ENCODE measurements at places on chromosomes 2 and 18.

- DNase-seq, result no peak
Observed at GRCh38 chr2:20456116-20456571, 9.3 kb downstream of the RHOB start.

DNA sequence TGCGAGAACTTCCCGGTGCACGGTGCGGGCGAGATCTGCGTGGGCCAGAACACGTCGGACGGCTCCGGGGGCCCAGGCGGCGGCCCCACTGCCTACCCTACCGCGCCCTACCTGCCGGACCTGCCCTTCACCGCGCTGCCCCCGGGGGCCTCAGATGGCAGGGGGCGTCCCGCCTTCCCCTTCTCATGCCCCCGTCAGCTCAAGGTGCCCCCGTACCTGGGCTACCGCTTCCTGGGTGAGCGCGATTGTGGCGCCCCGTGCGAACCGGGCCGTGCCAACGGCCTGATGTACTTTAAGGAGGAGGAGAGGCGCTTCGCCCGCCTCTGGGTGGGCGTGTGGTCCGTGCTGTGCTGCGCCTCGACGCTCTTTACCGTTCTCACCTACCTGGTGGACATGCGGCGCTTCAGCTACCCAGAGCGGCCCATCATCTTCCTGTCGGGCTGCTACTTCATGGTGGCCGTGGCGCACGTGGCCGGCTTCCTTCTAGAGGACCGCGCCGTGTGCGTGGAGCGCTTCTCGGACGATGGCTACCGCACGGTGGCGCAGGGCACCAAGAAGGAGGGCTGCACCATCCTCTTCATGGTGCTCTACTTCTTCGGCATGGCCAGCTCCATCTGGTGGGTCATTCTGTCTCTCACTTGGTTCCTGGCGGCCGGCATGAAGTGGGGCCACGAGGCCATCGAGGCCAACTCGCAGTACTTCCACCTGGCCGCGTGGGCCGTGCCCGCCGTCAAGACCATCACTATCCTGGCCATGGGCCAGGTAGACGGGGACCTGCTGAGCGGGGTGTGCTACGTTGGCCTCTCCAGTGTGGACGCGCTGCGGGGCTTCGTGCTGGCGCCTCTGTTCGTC, 1.7 kb downstream of the FZD7 start:
- no peak for DNase-seq

GRCh38 chr2:233689031-233689430, 3.7 kb upstream of the UGT1A6 start:
- DNase-seq, result no peak

DNA sequence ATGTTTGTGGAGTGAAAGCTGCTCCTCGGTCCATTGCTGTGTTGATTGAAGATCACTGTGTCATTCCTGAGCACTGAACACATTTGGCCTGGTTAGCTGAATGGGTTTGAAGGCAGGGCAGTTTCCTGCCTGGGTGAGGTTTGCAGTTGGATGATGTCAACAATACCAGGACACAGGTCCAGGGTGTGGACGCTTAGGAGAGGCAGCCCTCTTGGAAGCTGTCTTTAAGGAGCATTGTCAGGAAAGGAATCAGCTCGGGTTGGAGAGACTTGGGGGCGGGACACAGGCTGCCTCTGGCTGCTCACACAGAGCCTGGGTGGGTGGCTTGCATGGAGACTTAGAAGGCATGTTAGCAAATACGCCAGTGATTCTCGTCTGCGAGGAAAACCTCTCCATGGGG, 237.7 kb downstream of the SEPTIN10 start:
- no peak for DNase-seq

GRCh38 chr2:195017890-195018289, 639.1 kb upstream of the SLC39A10 start:
- no peak for DNase-seq

DNA sequence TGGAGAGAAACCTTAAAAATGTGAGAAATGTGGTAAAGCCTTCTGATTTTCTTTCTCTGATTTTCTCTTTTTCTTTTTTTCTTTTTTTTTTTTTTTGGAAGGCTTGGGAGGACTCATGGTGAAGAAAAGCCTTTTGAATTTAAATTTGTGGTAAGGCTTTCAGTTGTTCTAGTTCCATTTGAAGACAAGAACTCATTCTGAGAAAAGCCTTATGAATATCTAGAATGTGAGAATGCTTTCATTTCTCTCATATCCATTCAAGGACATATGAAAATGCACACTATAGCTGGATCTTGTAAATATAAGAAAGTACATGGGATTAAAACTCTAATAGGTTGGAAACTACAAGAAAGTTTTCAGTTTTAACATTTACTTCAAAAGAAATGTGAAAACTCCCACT, 1045.2 kb upstream of the NRXN1 start:
- no peak for DNase-seq

DNA sequence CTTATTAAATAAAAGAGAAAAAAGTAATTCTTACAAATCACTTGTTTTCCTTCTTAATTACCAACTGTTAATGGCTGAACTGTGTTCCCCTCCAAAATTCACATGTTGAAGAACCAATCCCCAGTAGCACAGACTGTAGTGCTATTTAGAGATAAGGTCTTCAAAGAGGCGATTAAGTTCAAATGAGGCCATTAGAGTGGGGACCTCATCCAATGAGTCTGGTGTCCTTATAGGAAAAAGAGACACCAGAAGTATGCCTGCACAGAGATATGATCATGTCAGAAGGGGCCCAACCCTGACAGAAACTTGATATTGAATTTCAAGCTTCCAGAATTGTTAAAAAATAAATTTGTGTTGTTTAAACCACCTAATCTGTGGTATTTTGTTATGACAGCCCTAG, 89.8 kb downstream of the MEMO1 start:
- no peak for DNase-seq

GRCh38 chr2:217981971-217982370, 20.8 kb downstream of the TNS1 start:
- no peak for DNase-seq

GRCh38 chr2:140586379-140586778, 1544.4 kb downstream of the LRP1B start:
- DNase-seq, result no peak

- DNase-seq, result no peak
Observed at GRCh38 chr2:190379249-190379964, 28.7 kb upstream of the MFSD6 start.

All from stimulated activated CD4-positive, alpha-beta T cell treated with anti-CD3 and anti-CD28 coated beads, TNF-alpha, amount 100 ng/mL, for 1 hour (primary cell).